ENCODE measurements at places on chromosomes 11 and 22.

GRCh38 chr11:45931739-45932138, 9.3 kb downstream of the LARGE2 start:
- DNase-seq = no peak

GRCh38 chr11:17770917-17771316, 36.3 kb downstream of the KCNC1 start:
- DNase-seq = no peak

- no peak for DNase-seq
These were observed 20.3 kb downstream of the BMAL1 start for GRCh38 chr11:13297917-13298356.

- DNase-seq = no peak
These were observed 13.2 kb downstream of the RAC2 start for GRCh38 chr22:37230673-37231405.

DNA sequence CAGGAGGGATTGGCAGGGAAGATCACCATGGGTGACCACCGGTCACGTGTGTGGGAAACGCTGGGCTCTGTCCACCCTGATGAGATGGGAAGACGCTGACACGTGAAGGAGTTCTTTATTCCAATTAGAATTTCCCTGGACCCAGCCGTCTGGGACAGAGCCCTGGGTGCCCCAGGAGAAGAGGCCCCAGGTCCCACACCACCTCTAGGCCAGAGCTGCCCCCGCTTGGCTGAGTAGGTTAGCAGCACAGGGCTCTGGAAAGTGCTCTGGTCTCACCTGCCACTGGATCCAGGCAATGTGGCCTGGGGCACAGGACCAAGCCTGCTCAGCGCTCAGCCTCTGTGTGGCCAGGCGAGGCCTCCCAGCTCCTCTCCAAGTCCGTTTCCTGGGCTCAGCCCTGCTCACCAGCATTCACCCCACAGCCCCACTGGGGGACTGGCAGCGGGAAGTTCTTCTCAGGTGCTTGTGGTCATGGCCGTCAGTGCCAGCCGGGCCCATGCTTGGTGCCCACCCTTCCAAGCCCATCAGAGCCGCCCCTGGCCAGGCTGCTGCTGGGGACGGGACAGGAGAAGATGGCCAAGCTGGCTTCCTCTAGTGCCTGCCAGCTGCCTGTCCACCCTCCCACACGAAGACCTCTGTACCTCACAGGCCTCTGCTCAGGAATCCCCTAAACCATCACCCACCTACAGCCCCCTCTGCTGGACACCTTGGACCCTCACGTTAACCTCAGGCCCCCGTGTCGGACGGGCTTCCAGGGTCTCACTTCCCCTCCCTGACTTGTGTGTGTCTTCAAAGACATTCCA, 62.5 kb upstream of the FGF3 start:
- no peak for DNase-seq

DNA sequence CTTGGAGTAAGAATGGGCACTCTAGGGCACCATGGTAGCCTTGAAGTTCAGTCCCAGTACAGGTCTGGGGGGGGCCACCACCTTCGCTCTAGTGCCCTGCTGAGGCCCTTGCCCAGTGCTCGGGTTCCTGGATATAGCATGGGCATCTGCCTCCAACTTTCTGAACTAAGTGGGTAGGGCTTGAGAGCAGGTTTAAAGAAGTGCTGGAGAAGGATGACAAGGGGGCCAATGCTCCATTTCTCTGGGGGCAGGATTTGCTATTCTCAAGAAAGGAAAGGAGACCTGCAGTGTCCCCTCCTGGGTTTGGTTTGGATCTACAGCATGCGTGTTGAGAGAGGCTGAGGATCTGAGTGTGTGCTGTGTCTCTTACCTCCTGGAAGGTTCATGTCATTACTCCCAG, 82.2 kb upstream of the SUSD2 start:
- DNase-seq = no peak

GRCh38 chr11:117096201-117096991, 1.8 kb downstream of the SIK3 start:
- no peak for DNase-seq

DNA sequence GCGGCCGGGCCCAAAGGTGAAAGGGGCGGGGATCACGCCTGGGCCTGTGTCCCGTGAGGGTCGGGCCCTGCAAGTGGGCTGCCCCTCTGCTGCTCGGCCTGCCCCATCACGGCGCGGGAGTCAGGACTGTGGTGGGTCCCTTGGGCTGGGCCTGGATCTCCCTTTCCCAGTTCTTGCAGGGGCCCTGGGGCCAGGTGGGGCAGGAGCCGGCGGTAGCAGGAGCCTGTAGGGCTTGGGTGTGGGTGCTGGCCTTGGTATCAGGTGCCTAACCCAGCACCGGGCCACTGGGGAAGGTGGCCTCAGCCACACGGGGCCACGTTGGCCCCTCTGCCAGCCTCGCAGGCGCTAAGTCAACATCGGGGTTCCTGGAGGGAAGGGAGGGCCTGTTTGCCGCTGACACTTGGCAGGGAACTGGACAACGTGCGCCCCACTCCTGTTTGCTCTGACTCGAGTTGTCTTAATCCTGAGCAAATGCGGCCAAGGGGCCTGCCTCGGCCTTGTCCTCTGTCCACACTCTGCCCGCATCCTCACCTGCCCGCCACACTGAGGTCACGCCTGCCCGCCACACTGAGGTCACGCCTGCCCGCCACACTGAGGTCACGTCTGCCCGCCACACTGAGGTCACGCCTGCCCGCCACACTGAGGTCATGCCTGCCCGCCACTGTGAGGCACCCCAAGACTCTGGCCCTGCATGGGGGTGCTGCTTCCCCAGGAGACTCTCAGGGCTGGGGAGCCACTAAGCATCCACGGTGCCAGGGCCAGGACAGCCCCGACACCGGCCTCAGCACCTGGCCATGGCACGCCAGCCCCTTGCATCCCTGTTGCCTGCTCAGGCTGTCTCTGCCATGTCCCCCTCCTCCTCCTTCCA, 14.2 kb upstream of the MUC5B start:
- DNase-seq = no peak

DNA sequence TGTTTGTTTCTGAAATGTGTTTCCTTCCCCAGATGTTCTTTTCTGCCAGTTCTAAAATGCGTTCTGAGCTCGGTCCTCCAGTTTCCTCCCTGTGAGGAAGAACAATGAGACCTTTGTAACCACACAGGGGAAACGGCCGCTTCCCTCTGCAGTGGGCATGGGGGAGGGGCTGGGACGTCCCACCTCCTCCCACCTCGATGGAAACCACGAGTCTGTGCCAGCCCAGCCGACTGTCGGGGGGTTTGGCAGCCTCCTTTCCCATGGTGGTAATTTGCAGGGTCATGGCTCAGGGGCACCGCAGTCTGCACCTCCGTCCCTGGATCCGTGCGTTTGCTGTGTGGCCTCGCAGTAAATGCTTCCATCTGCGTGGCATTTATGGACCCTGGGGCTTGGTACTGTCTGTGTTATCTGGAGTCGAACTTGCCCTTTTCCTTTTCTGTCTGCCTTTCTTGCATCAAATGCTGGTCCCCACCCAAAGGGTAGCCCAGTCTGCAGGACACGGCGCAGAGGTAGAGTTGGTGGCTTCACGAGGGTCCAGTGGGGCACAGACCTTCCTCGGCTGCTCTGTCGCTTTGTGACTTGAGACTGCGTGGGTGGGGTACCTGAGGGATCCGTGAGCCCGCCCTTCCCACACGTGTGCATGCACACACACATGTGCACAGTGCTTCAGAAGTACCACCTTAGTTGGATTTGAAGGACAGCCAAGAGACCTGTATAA, 16.1 kb downstream of the LRP5 start:
- DNase-seq = no peak

DNA sequence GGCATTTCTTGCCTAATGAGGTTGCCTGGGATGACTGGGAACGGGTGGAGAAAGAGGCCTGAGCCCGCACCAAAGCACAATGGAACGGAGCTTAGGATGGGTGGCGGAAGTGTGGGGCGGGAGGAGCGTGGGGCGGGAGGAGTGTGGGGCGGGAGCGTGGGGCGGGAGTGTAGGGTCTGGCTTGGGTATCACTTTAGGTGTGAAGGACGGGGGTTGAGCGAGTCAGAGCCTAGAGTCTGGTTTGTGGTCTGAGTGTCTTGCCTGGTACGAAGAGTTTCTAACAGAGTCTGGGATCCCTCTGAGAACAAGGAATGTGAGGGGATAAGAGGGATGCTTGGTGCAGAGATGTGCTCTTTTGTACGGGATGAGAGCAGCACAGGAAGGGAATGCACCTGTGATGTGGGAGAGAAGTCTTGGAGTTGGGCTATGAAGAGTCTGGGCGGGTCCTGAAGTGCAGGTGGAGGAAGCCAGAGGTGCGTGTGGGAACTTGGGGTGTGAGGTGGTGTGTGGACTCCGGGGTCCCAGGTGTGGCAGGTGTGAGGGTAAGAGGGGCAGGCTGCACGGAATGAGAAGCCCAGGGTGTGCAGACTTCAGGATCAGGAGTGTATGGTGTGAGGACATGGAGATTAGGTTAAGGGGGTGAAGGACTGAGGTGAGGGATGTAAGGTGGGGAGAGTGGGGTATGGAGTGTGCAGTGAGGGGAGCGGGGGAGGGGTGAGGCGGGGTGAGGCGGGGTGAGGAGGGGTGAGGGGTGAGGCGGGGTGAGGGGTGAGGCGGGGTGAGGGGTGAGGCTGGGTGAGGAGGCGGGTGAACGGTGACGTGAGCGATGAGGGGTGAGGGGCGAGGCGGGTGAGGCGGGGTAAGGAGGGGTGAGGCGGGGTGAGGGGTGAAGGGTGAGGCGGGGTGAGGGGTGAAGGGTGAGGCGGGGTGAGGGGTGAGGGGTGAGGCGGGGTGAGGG, 1.0 kb downstream of the SYCE3 start:
- no peak for DNase-seq

- DNase-seq = no peak
These were observed 4.0 kb downstream of the CABP7 start for GRCh38 chr22:29723766-29724165.

DNA sequence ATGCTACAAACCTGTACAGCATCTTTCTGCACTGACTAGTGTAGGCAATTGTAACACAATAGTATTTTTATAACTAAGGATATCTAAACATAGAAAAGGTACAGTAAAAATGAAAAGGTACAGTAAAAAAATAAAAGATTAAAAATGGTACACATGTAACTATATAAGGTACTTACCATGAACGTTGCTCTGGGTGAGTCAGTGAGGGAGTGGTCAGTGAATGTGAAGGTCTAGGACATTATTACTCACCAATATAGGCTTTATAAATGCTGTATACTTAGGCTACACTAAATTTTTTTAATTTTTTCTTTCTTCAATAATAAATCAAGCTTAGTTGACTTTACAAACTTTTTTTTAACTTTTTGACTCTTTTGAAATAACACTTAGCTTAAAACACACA, 59.9 kb downstream of the EIF3M start:
- DNase-seq = no peak

Measured in NCI-H146 (cell line).